Smooth muscle cell of the brain vasculature (primary cell): ENCODE measurements at places on chromosomes 7 and 10.

DNA sequence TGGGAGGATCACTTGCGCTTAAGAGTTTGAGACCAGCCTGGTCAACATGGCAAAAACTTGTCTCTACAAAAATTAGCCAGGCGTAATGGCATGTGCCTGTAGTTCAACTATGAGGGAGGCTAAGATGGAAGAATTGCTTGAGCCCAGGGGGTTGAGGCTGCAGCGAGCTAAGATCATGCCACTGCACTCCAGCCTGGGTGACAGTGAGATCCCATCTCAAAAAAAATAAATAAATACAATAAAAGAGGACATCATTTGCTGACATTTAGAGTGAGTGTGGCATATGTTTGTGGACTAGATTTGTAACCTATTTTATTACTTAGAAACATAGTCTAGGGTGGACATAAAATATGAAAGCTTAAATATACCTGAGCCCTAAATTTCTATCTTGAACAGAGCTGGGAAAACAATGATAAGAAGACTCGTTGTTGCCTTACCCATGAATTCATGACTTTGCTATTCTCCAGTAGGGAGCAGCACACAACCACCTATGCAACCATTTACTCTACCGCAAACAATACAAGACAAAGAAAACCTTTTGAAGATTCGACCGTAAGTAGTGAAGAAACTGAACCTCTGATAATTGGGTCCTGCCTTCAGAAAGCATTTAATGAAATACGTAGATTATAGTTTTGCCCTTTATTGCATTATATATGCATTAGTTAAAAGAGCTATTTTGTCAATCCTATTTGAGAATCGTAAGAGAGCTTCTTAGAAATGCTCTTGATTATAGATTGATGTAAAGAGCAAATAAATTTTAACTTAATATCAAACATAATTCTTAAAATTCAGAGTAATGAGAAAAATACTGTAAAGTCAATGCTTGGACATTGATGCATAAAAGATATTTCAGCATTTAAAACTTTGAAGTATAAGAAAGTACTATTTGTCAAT, 83.5 kb downstream of the GNAT3 start:
- DNase-seq = peak; percentile 62

- no peak for DNase-seq
Observed at GRCh38 chr10:48456808-48457761, 147.8 kb downstream of the ARHGAP22 start.

- no peak for DNase-seq
Observed at GRCh38 chr7:100091411-100092181, 2.8 kb downstream of the COPS6 start.

GRCh38 chr7:24498439-24498838, 74.8 kb upstream of the PALS2 start:
- DNase-seq = no peak

GRCh38 chr10:69732147-69732825, 69.4 kb upstream of the COL13A1 start:
- DNase-seq = no peak

GRCh38 chr7:11447106-11447505, 384.9 kb downstream of the THSD7A start:
- no peak for DNase-seq

GRCh38 chr7:157972914-157973313, 614.7 kb downstream of the PTPRN2 start:
- DNase-seq = no peak

DNA sequence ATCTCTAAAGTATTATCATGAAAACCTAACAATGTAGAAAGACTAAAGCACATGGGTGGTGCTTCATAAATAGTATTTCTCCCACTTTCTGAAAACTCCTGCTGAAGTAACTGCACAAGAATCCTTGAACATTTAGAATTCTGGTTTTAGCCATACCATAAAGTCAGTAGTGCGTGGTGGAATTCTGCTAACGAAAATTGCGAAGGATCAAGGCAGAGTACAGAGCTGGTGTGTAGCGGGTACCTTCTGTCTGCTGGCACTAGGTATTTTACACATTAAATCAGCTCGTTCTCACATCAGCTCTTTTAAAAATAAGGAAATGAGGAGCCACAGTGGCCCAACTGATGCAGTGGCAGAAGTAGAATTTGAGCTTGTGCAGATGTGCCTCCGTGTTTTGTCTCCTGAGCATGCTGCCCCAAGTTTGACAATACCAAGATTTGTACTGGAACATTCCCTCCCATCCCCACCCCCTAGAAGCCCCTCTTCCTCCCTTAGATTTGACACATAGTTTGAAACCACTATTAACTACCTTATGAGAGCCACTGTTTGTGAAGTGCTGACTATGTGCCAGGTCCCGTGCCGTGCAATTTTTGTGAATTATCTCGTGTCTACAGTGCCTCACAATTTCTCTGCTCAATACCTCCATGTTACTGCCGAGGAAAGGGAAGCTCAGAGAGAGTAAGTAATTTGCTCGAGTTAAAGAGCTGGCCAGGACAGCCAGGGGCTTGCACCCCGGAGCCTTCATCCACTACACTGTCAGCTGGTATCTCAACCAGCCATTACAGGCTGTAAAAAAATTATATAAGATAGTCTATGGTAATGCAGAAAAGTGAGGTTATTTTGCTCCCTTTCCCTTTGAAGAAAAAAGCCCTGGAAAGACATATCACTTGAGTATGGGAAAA, 66.9 kb downstream of the EGFR start:
- no peak for DNase-seq

DNA sequence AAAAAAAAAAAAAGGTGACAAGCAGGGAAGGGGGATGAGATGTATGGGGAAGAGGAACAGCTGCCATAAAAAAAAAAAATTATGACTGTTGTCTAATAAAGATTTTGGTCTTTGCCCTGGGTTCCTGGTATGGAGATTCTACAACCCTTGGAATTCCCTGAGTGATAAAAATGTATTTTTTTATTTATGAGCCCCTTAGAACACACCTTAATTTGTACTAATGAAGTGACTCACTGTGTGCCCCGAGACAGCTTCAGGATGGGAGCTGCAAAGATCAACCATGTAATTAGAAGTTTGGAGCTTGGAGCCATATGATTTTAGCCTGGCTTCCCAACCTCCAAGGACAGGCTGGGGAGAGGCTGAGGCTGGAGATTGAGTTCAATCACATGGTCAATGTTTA, 69.7 kb downstream of the NHLRC2 start:
- no peak for DNase-seq

- no peak for DNase-seq
Observed at GRCh38 chr10:31929261-31930022, 811 bp upstream of the ARHGAP12 start.

DNA sequence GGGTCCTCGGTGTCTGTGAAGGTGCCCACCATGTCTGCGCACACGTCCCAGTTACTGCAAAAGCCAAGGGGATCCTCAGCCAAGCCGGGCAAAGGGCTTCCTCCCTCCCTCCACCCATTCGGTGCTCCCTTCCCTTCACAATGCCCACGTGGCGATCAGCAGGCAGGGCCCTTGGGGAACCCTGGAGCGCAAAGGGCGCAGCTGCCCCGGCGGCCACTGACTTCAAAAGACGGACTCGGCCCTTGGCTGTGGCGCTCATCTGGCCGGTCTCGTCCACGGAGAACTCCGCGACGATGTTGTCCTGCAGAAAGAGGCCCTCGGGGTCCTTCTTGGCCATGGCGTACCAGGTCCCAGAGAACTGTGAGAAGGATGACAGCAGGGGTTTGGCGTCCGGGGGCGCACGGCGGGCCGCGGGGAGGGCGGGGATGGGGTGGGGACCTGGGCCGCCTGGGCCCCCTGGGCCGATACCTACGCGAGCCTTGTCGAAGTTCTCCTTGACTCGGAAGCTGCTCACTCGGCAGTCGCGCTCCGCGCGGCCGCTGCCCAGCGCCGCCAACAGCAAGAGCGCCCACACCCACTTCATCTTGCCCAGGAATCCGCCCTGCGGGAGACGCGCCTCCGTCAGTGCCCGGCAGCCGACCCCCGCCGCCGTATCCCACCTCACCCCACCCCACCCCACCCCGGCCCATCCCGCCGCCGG, 439 bp downstream of the RBP4 start:
- DNase-seq = no peak

DNA sequence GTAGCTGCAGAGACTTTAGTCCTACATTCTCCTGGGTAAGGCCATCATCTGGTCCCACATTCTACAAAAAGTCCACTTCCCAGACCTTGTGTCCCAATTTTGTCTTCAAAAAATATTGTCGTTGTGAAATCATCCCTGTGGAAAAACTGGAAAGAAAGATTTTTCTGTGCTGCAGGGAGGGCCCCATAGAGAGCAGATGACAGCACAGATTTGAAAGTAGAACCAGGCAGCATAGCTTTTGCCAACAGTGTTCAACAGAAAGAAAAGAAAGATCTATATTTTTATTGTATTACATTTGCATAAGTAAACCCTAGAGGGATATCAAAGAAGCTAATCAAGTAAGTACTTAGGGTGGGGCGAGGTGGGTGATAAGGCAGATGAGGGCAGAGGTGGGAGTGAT, 48.3 kb upstream of the C1GALT1 start:
- no peak for DNase-seq

DNA sequence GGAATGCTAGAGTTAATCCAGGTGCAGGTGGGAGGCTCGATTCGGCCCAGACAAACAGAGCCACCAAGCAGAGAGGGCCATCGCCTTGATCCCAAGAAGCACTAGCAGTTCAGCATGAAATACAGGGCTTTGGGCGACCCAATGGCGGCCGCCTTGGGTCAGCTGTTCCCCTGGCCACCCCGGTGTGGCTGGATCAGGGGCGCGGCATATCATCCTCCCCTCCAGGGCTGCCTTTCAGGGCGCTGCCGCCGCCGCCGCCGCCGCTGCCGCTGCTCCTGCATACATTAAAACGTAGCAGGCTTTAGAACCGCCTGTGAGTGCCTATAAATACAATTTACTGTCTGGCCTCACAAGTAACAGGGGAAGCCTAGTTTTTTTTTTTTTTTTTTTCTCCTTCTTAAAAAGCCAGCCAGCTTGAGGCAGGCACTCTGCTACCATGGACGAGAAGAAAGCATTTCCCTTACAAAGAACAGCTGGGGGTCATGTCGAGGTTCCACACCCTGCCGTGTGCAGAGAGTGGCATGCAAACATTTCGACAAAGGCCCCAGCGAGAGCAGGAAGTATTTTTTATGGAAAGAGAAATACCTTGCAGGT, 57.7 kb upstream of the EFCAB10 start:
- DNase-seq = peak; percentile 24

DNA sequence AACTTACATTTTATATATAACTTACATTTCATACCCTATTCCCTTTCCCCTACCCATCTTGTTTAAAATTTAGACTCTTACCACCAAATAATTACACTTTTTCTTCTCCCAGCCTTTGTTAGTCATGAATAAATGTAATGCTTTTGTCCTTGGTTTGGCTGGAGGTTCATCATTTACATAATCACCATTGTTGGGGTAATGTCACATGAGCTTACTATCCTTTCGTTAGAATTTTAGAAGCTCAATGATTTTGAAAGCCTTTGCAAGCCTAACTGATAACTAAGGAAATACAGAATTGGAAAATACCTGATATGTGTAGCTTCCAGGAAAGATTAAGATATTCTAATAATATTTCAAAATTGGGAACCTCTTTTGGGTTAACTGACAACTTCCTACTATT, 171.7 kb downstream of the PLXDC2 start:
- no peak for DNase-seq

DNA sequence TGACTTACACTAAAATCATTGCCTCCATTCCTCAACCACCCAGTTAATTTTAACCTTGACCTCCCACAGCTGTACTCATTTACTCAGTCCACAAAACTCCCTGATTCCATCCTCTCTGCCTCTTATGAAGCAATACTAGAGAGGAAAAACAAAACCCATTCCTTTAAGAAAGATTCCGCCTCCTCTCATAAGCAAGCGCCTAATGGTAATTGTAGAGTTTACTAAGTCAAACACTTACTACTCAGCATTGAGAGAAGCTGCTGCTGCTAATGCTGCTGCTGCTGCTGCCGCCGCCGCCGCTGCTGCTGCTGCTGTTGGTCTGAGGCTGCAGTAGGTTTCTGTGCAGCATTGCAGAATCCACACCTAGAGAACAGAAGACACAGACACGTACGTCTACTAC, 2.1 kb upstream of the ADD3 start:
- DNase-seq = no peak

- no peak for DNase-seq
Observed at GRCh38 chr7:159121068-159121467, 23.6 kb downstream of the VIPR2 start.

GRCh38 chr7:3321745-3322144, 20.7 kb downstream of the SDK1 start:
- no peak for DNase-seq

GRCh38 chr10:7722927-7723529, 19.9 kb downstream of the ITIH2 start:
- DNase-seq = no peak

GRCh38 chr7:134548877-134549276, at the start of gene AKR1B15:
Gene AKR1B15, plus strand, starts transcription at chr7:134549110. Its CDS starts 15,510 bp downstream, at chr7:134564620.
- no peak for DNase-seq

GRCh38 chr10:104334561-104334960, 3.7 kb downstream of the ITPRIP start:
- DNase-seq = no peak

DNA sequence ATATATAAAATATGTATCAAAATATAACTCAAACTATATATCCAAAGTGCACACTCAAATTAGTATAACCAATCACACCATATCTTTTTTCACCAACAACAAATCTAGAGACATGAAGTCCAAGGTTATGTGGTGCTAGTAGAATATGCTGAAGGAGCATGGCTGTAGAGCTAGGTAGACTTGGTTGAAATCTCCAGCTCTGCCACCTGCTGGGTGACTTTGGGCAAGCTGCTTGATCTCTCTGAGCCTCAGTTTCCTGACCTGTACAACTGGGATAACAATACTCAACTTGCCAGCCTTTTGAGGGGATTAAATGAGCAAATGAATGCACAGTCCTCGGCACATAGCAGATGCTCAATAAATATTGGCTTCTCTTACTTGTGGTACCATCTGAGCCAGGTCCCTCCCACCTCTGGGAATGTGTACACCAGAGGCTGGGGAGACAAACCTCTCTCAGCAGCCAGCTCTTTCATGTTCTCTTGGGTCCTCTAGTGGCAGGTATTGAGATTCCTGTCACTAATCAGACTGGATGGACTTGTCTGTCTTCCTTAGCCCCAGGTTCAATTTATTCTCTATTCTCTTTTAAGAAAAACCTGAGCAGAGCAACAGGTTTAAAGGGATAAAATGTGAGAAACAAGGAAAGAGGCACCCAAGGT, 94.3 kb upstream of the PDE1C start:
- no peak for DNase-seq

- DNase-seq = peak; percentile 31
Observed at GRCh38 chr7:152050547-152050971, 25.1 kb downstream of the GALNT11 start.

DNA sequence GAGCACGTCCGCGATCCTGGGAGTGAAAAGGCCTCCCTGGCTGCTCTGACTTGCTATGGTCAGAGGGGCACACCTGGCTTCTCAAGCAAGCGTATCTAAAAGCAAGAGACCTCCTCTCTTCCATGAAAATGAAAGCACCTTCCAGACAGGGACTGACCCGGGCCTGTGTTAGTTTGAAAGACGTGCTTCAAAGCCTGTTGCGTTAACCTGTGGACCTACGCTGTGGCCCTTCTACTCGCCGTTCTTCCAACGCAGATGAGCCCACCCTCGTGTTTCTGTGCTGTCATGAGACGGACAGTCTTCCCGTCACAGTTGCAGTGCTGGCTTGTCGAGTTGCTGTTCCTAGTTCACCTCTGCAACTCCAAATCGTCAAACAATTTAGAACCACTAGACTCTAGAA, 15.5 kb upstream of the GDI2 start:
- no peak for DNase-seq

- no peak for DNase-seq
Observed at GRCh38 chr10:7133278-7133677, 277.6 kb downstream of the SFMBT2 start.
